ENCODE measurements at places on chromosomes 2 and 18. TPM values are rescaled to one million over a fixed set of nuclear protein-coding genes. Genes with fewer than 3 reads are reported as not detected.
A peak's percentile ranks its signal among the peaks of the same experiment; 100 is the strongest.

DNA sequence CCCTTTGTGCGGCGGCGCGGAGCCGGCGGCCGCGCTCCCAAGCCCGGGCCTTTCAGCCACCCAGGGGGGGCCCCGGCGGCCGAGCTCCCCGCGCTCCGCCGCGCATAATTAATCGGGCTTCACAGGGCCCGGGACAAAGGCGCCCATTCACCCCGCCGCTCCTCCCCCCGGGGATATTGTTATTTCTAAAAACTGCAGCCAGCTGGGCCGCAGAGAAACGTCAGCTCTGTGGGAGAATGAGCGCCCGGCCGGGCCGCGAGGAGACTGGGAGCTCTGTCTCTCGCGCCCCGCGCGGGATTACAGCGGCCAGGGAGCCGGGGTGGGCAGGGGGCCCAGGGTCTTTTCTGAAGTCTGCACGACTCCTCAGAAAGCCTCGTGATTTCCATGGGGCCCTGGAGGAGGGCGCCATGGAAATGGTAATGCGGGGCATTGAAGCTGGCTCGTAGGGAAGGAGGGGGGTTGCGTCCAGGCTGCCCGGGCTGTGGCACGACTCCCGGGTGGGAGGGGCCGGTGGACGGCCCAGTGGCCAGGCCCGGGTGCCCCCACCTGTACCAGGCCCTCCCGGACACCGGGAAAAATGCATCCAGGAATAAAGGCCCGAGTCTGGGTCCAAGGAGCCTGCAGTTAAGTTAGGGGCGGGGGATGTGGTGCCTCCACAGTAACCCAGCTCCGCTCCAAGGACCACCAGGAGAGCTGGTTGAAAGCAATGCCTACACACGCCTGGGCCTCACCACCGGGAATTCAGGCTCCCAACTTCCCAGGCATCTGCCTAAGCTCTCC, 125.3 kb downstream of the ZFP36L2 start:
- no peak for DNase-seq

SPATA3 gene
- total RNA-seq: 0.24 TPM

MAPK4 gene
- total RNA-seq: not detected

XRCC5 gene
- 612 TPM for total RNA-seq

- no peak for DNase-seq
These were observed 276.5 kb upstream of the ATP5MC3 start for GRCh38 chr2:175457895-175458448.

DNA sequence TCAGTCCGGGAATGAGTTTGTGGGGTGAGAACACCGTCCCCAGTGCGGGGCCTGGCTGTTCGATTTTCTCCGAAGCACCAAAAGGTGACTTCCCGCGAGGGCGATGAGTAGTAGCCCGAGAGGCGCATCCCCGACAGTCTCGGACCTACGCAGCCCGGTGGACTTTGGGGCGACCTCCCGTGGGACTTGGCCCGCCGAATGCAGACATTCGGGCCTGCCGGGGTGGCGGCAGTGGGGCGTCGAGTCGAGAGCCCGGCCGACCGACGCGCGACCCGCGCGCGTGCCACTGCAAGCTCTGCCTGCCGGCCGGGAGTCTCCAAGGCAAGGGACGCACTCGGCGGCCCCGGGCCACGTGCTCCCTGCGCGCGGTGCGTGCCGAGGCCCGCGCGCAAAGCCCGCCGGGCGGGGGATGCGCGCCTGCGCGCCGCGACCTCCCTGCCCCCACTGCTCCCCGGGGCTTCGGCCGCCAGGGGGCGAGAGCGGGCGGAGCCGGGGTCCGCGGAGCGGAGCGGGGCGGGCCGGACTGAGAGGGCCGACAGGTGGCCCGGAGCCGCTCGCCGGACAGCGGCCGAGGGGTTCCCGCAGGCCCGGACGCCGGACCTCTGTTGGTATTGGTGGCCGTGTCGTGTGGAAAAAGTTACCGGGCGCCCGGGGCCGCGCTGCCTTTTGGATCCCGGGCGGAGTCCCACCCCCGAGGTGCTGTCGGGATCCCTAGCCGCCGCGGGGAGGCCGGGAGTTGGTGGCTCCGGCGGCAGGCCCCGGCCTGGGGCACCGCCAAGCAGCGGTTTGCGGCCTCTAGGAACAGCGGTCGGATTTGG, 1.9 kb downstream of the PTMA start:
- DNase-seq: peak; percentile 81

- no peak for DNase-seq
These were observed 251.1 kb downstream of the CYP26B1 start for GRCh38 chr2:71896385-71897136.

DNA sequence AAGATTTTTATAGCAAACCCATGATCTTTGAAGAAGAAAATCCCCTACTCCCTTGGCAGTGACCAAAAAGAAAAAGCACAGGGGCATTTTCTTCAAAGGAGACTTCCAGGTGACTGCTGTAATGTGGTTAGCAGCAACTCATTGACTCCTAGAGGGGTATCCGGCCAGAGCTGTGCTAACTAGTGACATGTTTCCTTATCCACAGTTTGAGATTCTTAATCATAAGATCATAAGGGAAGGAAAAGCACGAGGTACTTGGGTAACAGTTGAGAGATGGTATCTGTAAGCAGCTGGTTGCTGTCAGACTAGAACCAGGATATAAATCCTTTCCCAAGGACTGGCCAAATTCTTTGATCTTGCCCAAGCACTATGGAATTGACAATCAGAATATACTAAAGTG, 124.7 kb downstream of the MREG start:
- no peak for DNase-seq

SMIM21 gene
- total RNA-seq: not detected

NGEF gene
- not detected for total RNA-seq

DNA sequence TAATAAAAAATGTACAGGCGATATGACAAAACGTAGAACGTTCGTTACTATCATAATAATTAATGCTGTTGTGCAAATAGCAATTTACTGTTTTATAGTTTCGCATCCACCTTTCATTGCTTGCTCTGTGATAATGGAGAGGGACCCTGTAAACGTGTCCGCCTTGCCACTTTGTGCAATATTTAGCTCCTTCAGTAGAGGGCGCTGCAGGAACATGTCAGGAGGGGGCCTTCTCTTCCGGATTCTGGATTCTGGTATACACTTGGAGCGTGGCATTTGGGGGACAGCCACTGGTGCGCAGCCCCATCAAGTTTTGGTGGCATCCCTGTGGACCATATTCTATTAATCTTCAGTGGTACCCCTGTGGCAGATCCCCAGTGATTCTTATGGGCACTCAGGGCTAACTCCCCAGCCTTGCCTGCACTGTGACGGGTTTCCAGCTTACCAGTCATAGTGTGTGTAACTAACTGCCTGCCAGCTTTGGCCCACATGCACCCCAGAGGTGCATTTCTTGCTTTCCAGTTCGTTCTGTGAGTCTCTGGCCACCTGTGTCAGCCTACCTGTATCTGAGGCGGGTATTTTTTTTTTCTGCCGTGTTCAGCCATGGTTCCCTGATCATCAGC, 140.3 kb downstream of the CYRIA start:
- no peak for DNase-seq

HOXD1 gene
- total RNA-seq: not detected

CHMP3 gene
- total RNA-seq: 58.9 TPM

DNA sequence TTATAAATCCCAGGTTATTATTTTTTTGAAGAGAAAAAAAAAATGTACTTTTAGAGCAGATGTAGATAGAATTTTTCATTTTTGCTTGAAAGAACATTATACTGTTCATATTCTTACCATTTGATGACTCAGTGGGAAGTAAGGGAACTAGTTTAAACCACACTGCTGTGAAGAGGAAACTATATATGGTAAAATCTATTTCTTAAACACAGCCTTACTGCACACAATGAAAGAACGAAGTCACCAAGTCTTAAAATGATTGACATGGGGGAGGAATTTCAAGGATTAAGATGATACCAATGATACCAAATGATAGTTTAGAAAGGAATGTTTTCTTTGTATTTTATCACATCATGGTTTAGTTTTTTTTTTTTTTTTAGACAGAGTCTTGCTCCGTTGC, 5.0 kb downstream of the ACTR2 start:
- no peak for DNase-seq

ATOH8 gene
- total RNA-seq: not detected

VWC2L gene
- total RNA-seq: not detected

GRCh38 chr18:77567205-77567604, 317.6 kb downstream of the GALR1 start:
- DNase-seq: no peak

DNA sequence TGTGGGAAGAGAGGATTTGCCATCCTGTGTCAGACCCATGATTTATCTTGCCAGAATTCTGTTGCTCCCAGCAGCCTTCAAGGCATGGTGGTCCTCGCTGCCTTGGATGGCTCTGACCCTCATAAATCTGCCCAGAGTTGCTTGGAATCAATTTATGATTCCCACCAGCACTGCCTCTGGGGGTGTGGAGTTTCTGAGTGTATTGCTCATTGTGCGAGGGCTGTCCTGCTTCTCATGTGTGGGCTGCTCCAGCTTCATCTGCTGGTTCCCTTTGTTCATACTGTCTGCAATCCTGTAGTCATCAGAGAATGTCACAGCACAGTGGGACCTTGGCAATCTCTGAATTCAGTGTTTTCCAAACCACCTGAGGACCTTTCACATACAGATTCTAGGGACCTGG, 139.8 kb downstream of the CLIP4 start:
- no peak for DNase-seq

DNA sequence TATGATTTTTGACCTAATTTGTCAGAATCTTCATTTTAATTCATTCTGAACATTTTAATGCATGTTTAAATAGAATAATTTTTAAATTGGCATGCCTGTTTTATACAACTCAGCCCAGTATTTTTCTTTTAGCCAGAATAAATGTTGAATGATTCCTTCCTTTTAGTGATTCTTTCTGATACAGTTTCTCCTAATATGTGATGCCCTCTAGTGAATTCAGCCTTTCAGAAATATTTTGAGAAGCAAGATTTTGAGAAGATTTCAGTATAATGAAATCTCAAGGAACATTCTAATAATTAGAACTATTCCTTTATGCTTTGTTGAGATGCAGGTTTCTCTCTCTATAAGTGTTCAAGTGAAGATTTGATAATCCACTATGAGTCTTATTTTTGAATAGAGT, 28.5 kb downstream of the LCLAT1 start:
- no peak for DNase-seq

- DNase-seq: no peak
These were observed 41.1 kb downstream of the STK17B start for GRCh38 chr2:196130039-196130825.

GREB1 gene
- total RNA-seq: 0.94 TPM

DNA sequence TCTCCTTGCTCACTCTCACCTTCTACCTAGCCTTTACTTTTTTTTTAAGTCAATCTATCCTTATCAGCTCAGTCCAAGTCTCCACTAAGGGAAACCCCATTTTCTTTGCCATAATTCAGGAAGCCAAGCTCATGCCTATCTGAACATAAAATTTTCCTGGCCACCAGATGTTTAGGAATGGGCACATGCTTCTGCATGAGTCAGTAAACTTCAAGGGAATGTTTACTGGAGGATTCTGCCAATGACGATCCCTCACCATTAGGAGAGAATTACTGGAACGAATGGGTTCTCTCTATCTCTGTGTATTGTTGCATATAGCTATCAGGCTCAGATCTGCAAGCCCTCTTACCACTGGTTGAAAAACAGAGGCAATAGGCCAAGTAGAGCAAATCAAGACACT, 731.7 kb upstream of the ZNF804A start:
- no peak for DNase-seq

DNA sequence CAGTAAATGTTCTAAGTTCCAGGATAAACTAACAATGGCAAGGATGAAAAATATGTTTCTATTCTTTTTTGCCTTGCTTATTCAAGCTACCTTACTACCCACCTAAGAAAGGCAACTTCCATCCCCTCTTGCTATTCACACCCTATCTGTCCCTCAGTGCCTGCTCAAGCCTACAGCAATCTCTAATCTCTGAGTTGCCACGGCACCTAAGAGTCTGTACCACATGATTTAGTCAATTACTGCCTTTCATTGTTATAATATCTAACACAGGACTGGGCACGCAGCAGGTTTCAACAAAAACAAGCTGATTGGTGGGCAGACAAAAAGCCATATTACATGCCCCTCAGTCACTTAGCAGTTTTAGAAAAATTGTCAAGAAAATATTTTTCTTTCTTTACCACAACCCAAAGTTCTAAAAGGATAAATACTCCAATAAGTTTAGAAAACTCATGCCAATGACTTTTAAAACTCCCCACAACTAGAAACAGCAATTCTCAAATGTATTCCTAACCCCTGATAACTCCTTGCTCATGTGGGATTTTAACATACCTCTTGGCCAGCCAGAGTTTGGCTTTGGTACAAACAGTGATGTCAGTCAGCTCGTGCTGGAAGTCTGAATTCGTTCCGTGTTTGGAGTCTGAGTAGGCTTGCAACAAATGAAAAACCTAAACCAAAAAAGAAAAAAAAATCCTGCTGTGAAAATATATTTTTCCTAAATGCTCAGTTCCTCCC, 117.3 kb upstream of the ZFP36L2 start:
- DNase-seq: no peak

- DNase-seq: no peak
These were observed 4.2 kb upstream of the OXER1 start for GRCh38 chr2:42767899-42768705.

DNA sequence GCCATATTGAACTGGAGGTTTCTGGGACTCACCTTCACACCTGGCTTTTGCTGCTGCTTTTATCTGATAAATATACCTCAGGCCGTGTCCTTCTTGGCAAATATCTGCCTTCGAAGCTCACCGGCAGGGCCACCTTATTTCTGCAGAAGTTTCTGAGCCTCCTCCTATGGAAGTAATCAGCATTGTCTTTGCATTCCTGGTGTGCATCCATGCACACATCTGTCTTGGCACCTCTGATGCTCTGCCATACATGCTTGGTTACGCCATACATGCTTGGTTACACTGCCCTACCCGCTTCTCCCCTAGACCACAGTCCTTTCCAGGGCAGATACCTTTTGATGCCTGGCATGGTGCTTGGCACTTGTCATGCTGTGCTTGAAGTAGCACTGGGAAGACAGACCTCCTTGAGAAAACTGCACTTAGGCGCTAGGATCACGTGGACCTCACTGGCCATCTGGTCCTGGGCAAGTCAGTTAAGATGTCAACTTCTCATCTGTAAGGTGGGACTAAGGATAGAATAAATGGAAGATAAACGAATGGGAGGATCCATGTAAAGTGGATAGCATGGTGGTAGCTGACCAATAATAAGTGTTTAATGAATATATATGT, 66.8 kb downstream of the ZNF236 start:
- DNase-seq: no peak

DNA sequence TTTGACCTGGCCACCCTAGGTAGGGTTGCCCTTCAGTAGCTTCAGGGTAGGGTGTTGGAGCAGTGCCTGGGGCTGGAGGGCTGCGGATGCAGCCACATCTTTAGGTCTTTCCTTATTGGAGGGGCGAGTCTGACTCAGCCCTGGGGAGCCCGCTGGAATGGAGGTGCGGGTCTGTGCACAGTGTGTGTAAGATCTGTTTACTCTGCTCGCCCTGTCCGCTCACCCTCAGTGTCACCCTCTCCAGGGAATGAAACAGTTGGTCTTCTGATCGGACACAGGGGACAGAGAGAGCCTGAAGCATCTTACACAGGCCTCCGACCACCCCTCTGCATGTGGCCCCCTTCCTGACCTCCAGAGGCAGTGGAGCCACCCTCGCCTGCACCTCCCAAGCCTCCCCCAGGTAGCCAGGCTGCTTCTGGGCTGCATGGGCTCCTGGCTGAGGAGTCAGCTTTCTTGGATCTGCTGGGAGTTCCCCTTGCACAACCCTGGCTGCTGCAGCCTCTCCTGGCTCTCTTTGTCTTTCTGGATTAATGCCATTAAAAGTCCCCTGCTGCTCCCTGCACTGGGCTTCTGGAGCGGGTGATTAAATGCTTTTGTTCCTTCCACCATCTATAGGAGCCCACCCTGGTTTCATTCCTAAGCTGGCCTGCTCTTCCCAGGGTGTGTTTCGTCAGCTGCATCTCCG, 82.6 kb downstream of the ASB1 start:
- DNase-seq: no peak

All from CD8-positive, alpha-beta memory T cell (primary cell).